ENCODE measurements at places on chromosomes 7 and 10.

DNA sequence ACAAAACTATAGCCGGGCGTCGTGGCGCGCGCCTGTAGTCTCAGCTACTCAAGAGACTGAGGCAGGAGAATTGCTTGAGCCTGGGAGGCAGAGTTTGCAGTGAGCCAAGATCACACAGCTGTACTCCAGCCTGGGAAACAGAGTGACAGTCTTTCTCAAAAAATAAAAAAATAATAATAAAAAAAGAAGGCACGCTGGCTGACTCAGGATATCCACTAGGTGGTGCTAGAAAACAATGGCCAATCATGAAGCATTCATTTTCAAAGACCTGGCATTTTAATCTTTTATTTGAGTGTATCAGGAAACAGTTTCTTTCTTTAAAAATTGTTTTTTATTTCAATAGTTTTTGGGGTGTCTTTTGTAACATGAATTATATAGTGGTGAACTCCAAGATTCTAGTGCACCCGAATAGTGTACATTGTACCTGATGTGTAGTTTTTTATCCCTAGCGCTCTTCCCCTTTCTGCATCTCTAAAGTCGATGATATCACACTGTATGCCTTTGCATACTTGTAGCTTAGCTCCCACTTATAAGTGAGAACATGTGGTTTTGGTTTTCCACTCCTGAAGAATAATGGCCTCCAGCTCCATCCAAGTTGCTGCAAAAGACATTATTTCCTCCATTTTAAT lies 88.6 kb downstream of the LYZL1 start:
- DNase-seq = no peak

DNA sequence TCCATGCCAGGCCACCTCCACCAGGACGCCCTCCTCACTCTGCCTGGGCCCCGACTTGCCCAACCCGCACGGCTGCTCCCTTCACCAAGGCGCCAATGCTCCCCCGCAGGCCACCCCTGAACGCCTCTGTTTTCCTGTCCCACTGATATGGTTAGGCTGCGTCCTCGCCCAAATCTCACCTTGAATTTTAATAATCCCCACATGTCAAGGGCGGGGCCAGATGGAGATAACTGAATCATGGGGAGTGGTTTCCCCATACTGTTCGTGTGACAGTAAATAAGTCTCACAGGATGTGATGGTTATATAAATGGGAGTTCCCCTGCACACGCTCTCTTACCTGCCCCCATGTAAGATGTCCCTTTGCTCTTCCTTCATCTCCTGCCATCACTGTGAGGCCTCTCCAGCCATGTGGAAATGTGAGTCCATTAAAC lies 29.8 kb downstream of the RSU1 start:
- no peak for DNase-seq

DNA sequence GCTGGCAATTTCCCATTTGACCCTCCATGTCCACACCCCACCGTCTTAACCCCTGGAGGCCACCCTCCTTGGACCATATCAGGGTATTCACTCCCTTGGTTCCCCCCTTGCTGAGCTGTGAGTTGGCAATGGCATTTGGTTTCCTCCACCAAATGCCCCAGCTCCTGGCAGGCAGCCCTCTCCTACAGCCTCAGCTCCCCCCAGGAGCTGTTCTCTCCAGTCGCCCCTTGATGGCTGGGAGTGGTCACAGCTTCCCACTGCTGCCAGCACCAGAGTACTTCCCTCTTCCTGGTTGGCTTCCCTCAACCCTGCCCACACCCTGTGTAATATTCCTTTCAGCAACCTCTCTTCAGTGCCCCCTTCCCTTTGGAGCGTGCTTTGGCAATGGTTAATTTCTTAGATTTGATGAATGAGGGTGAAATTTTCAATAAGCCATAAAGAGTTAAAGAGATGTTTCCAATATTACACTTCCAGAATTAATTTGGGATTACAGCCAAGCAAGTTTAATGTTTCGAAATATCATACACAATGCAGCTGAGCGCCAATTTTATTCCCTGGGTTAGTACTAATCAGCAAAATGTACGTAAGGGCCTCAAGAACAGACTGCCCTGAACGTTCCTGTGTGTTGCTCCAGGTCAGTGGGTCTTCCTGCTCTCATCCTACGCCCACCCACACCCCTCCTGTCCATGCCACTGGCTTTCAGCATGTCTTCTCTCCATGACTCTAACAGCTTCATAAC lies 207.1 kb upstream of the NFE2L3 start:
- peak; percentile 73 for DNase-seq

- DNase-seq = no peak
Observed at GRCh38 chr7:105988276-105988675, 25.2 kb downstream of the CDHR3 start.

GRCh38 chr7:156238366-156239133 lies 402.0 kb upstream of the RNF32 start:
- DNase-seq = no peak

DNA sequence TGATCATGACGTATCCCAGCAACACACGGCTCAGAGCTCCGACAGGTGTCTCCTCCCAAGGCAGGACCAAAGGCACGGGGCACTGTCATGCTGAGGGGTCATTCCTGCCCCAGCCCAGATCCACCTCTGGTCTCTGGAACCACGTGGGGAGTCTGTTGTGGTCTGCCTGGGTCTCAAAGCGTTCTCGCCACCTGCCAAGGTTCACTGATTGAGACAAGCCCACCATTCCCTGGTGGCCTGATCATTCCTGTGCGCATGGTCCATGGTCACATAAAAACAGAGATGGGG lies 83.5 kb downstream of the HIPK2 start:
- no peak for DNase-seq

DNA sequence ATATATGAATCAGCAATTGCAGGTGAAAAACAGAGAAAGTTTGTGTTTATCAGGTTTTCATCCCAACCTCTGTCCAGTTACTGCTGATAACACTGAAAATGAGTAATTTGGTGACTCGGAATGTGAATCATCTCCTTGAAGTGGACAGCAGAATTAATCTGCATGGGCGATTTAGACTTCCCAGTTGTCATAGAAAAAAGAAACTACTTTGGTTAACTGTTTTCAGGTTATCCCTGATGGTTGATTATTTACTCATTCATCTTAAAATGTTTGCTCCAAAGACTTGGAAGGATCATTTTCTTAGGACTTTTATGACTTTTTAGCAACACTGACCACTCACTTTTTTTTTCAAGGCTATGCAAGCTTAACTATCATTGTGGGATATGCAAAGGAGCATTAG lies 504.1 kb upstream of the ANKRD30A start:
- DNase-seq = no peak

DNA sequence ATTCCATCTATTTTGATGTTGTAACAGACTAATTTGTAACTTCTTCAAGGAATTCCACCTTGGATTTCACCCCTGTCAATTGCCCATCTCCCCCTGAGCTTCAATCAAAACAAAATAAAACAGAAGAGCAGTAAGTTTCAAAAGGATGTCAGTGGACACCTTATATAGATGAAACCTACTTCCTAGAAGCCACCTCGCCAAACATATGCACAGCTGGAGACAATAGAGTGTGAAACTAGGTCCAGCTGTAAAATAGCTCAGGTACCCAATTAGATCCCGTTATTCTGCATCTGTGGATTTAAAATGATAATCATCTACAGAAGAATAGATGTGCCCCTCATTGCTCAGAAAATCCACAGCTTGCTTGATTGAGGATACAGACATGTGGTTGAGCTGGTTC lies 598.6 kb downstream of the SH2D4B start:
- DNase-seq = no peak

Data from mucosa of descending colon (tissue), 3 donors.